Left kidney (tissue), 8 donors: ENCODE measurements at places on chromosomes 4 and X. TPM values are rescaled to one million over a fixed set of nuclear protein-coding genes. Genes with fewer than 3 reads are reported as not detected.
A peak's percentile ranks its signal among the peaks of the same experiment; 100 is the strongest.

Gene SNCA
- 53.9 TPM for polyA plus RNA-seq

DNA sequence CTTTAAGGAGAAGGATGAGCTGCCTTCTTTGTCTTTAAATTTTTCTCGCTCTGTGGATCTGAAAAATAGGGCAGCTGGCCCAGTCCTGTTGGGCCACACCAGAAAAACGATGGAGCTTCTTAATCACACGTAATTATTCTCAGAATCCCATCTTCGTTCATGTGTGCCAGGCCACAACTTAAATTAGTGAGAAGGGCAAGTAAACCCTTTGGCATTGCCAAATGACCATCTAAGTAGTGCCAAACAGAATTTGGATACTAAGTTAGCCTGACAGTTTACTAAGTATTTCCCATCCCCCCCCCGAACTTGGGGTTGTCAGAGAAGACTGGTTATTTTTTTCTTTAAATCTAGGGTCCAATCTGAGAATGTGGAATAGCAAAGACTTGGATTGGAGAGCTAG lies 62.0 kb downstream of the CASP3 start:
- no peak for DNase-seq

Gene UGT2B10
- not detected for polyA plus RNA-seq

GRCh38 chr4:81166458-81167160 lies 48.4 kb downstream of the PRKG2 start:
- no peak for DNase-seq

DNA sequence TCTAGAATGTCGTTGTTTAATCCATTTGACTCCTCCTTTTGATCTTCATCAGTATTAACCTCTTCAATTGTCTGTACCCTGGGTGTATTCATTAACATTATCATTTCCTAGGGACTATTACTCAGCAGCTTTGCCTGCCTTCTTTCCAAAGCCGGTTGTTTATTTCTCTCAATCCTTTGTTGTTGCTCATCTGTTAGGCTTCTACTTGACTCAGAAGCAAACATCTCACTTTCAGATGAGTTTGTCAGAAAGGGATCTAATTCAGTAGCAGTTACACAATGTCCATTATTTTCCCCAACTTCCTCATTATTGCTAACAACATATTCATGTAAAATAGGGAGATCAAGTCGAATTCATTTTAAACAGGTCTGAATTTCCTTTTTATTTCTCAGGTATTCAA lies 22.1 kb upstream of the HSD17B10 start:
- DNase-seq = no peak

Gene TLR3
- 11.4 TPM for polyA plus RNA-seq

Gene DSPP
- polyA plus RNA-seq = 0.03 TPM

DNA sequence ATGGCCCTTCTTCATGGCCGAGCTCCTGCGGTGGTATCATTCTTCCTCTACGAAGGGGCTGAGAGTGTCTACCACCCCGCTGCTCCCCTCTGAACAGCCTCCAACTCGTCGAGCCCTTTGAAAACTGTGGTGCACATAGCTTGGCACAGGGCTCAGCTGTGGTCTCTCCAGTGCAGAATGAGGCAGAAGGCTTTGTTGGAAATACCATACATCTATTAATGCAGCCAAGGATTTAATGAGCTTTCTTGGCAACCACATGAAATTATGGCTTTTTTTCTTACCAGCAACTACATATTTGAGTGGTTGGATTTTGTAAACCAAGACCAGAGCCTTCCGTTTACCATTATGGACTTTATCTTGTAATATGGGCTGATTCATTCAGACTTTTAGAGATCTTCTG lies 61.7 kb upstream of the CBR4 start:
- no peak for DNase-seq

GRCh38 chrX:69309074-69309792 lies 144.0 kb upstream of the PJA1 start:
- no peak for DNase-seq

- peak; percentile 45 for DNase-seq
Observed at GRCh38 chr4:42436928-42437565, 39.8 kb downstream of the SHISA3 start.

- no peak for DNase-seq
Observed at GRCh38 chrX:78314561-78314960, 12.8 kb downstream of the CYSLTR1 start.

DNA sequence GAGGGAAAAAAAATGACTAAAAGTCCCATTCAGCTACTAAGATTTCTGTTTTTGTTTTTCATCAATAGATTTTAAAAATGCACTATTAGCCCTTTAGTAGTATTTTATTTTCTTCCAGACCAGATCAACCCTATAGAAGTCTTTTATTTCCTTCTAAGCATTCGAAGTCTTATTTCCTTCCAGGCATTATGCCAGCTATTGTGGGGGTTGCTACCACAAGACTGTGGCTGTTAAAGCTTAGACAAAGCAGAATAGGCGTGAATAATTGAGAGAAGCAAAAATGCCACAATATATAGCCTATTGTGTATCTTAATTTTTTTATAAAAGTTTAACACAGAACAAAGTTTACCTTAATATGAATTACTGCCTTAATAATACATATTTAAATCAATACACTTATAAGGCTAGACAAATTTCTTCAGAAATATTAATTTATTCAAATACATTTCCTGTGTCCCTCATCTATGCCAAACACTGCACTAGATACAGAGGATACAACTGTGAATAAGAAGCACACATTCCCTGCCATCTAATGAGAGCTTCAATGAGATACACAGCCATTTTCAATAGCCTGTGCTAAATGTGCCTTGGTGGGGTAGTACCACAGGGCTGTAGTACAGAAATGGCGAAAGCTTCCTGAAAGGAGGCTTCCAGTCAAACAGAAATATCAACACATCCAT lies 33.1 kb downstream of the SLC10A7 start:
- peak; percentile 15 for DNase-seq

DNA sequence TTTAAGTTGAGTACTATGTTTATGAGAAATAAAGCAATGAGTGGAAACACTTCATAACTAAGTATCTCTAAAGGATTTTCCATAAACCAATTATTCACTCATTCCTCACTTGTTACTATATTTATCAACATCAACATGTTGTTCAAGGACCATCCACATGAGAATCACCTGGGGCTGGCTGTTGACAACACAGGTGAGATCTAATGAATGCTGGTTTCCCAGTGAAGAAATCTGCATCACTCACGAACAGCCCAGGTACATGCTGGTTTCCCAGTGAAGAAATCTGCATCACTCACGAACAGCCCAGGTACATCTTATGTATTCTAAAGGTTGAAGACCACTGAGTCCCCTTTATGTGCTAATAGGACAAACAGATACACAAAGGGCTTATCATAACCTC lies 32.5 kb downstream of the TSPAN5 start:
- no peak for DNase-seq

Gene TAB3
- 36.9 TPM for polyA plus RNA-seq

- DNase-seq = peak; percentile 42
Observed at GRCh38 chrX:49884290-49884862, 5.1 kb downstream of the USP27X start.
